T-helper 2 cell treated with Interferon-gamma antibody and Interleukin-4, amounts not matched to agents 5 μg/mL and 100 μg/mL, for 36 hours (primary cell): ENCODE measurements at places on chromosomes 4 and X.

GRCh38 chr4:95388911-95389310 lies 159.9 kb downstream of the UNC5C start:
- H3K27ac ChIP-seq, result no peak overlapping the region
- H3K4me3 ChIP-seq, result no peak overlapping the region
- no peaks in the 10 kb centered on the region for H3K36me3 ChIP-seq
- DNase-seq, result no peak
- no peaks in the 10 kb centered on the region for H3K4me1 ChIP-seq

GRCh38 chr4:94159790-94160189 lies 47.9 kb upstream of the SMARCAD1 start:
- no peaks in the 10 kb centered on the region for H3K36me3 ChIP-seq
- DNase-seq, result no peak
- no peak overlapping the region for H3K27ac ChIP-seq
- peaks cover 4% of the 10 kb centered on the region for H3K4me1 ChIP-seq
- no peaks in the 10 kb centered on the region for H3K27me3 ChIP-seq
- no peak overlapping the region for H3K4me3 ChIP-seq

GRCh38 chr4:174549721-174550120 lies 27.4 kb upstream of the HPGD start:
- H3K27ac ChIP-seq, result no peak overlapping the region
- no peaks in the 10 kb centered on the region for H3K36me3 ChIP-seq
- no peaks in the 10 kb centered on the region for H3K27me3 ChIP-seq
- no peaks in the 10 kb centered on the region for H3K4me1 ChIP-seq

DNA sequence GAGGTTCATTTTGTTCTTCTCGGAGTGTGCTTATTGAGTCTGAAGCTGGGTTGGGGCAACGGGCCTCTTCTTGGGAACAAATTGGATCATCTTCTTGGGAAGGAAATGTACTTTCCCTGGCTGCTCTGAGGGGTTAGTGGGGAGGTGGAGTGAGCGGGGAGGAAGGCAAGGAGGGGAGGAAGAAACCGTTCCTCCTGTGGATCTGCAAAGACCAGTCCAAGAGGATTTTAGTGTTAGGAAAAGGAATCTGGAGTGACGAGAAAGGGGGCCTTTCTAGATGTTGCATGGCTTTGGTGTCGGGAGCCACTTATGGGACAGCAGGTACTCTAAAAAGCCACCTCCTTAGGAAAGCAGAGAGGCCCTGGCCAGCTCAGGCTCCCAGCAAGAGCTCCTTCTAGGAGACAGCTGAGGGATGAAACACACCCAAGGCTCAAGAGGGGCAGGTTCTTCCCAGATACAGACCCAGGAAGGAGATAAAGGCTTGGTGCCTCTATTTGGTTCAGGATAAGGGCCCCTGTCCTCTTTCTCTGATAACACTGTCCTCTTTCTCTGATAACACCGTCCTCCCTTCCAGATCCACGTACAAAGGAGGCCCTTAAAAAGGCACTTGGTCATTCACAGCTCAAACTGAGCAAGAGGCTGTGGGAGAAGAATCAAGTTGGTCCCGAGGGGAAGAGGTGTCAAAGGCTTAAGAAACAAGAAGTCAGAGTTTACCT lies 451 bp downstream of the SOD3 start:
- peaks cover 17% of the 10 kb centered on the region for H3K27me3 ChIP-seq
- no peak overlapping the region for H3K4me3 ChIP-seq
- peaks cover 2% of the 10 kb centered on the region for H3K4me1 ChIP-seq
- H3K27ac ChIP-seq, result no peak overlapping the region

GRCh38 chrX:18668071-18668835 lies 3.7 kb downstream of the RS1 start:
- H3K4me3 ChIP-seq, result peak overlapping the region; percentile 59
- no peaks in the 10 kb centered on the region for H3K36me3 ChIP-seq
- no peak overlapping the region for H3K27ac ChIP-seq
- H3K27me3 ChIP-seq, result no peaks in the 10 kb centered on the region

GRCh38 chr4:165398570-165398969 lies 19.8 kb downstream of the CPE start:
- no peak overlapping the region for H3K4me3 ChIP-seq
- H3K36me3 ChIP-seq, result no peaks in the 10 kb centered on the region
- no peak for DNase-seq
- H3K27me3 ChIP-seq, result peaks cover 12% of the 10 kb centered on the region
- H3K4me1 ChIP-seq, result no peaks in the 10 kb centered on the region

- no peaks in the 10 kb centered on the region for H3K27me3 ChIP-seq
- no peaks in the 10 kb centered on the region for H3K36me3 ChIP-seq
- DNase-seq, result no peak
- no peak overlapping the region for H3K27ac ChIP-seq
- no peak overlapping the region for H3K4me3 ChIP-seq
- H3K4me1 ChIP-seq, result no peaks in the 10 kb centered on the region
These were observed 641.4 kb downstream of the TRIML1 start for GRCh38 chr4:188780686-188781085.

- H3K36me3 ChIP-seq, result no peaks in the 10 kb centered on the region
- peak; percentile 35 for DNase-seq
- peak within 1 kb of the TSS; percentile 5 for H3K4me3 ChIP-seq
- H3K4me1 ChIP-seq, result peaks cover 4% of the 10 kb centered on the region
These were observed at the start of gene ODAPH for GRCh38 chr4:75555294-75556164. ODAPH (plus strand) TSS chr4:75556066; CDS start chr4:75556083, 17 bp downstream.

DNA sequence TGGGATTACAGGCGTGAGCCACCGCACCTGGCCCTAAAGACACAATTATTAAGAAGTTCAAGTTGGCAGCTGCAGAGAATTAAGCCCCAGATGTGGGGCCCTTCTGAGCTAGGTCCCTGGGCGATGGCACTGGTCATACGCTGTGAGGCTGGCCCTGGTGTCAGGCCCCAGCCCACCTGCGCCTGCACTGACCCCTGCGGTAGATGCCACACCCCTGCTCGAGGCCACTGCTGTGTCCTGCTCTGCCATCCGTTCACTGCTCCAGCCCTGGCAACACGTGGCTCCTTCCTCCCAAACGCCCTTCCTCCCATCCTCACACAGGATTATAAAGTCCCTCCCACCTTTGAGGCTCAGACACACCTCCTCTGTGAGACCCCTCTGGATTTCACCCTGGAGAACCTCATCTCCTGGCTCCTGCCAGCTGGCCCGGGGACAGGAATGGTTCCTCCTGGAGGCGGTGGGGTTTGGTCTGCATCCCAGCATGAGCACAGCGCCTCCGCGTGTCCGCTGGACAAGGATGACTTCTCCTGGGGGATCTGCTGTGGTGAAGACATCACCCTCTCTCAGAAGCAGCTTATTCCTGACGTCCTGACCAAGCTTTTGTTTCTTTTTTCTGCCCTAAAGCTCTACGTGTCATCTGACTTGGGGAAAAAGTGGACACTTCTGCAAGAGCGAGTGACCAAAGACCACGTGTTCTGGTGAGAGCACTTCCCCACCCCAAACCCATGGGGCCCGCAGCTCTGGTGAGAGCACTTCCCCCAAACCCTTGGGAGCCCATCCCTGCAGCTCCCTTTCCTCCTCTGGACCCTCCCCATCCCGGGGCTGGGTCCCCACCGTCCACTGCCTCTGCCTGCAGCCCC lies 219.0 kb upstream of the PSAPL1 start:
- DNase-seq, result no peak
- no peak overlapping the region for H3K4me3 ChIP-seq
- no peaks in the 10 kb centered on the region for H3K27me3 ChIP-seq
- no peak overlapping the region for H3K27ac ChIP-seq

DNA sequence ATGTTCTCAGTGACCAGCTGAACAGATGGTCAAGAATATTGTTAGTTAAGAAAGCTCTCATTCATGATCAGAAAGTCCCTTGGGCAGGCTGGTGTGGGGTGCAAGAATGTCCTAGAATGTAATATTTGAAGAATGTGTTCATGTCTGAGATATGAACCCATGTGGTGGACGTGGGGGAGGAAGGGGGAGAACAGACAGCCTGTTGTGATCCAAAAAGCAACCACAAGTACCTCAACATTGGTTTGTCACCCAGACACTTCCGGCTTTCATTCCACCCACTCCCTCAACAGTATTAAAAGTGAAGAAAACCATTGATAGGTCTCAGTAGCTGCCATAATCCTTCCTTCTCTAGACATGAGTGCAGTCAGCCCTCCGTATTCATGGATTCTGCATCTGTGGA lies 82.2 kb downstream of the MAML3 start:
- H3K4me3 ChIP-seq, result peak overlapping the region; percentile 70
- peaks cover 15% of the 10 kb centered on the region for H3K27me3 ChIP-seq

DNA sequence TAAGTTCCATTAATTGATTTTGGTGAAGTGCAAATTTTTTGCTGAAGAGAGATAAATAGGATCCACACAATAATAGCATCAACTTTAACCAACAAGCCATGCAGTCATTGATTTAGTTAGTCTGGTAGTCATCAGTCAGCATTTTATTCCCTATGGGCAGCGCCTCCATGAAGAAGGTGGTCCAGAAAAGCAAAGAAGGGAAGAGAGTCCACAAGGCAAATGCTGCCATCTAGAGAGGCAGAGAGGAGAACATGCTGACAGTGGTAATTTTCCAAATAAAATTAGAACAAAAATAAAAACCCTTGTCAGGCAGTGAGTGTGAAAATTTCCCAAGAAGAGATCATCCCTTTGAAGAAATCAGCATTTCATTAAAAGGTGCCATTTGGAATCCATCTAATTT lies 366.7 kb upstream of the FAM241A start:
- H3K4me1 ChIP-seq, result no peaks in the 10 kb centered on the region
- H3K27me3 ChIP-seq, result no peaks in the 10 kb centered on the region
- DNase-seq, result no peak
- no peaks in the 10 kb centered on the region for H3K36me3 ChIP-seq

DNA sequence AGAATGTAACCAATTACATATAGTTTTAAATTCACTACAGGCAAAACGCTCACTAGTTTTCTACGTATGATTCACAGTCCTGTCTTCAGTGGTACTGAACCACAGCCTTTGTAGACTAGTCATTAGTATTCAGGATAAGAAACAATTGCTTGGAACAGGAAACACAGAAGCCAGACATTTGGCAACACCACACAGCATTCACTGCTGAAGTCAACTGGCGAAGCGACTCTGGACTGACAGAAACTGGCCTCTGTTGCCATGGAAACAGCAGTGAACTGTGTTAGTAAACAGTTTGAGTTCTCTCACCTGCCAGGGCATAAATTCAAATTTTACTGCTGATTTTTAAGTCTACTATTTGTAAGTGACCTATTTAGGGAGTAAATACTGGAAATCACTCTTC lies 57.6 kb downstream of the MAPK10 start:
- no peaks in the 10 kb centered on the region for H3K4me1 ChIP-seq
- no peak for DNase-seq
- no peak overlapping the region for H3K4me3 ChIP-seq

GRCh38 chrX:2863646-2864045 lies 34.9 kb downstream of the GYG2 start:
- no peak overlapping the region for H3K27ac ChIP-seq
- DNase-seq, result no peak
- H3K27me3 ChIP-seq, result no peaks in the 10 kb centered on the region
- H3K4me1 ChIP-seq, result no peaks in the 10 kb centered on the region
- H3K4me3 ChIP-seq, result no peak overlapping the region
- no peaks in the 10 kb centered on the region for H3K36me3 ChIP-seq
